ENCODE measurements at places on chromosomes 11 and 22.

DNA sequence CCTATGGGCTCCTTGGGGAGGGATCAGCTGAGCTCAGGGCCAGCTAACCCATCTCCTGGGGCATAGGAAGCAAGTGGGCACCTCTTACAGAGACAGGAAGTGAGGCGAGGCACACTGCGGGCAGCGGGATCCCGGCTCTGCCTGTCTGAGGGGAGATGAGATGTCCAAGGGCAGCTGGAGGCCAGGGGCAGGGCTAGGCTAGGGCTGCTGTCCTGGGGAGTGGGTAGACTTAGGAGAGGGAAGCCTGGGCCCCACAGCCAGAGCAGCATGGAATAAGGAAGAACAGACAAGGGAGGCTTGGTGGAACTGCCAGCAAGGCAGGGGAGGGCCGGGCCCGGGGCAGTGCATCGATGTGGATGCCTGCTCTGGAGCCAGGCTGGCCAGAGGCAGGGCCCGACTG, 76.3 kb downstream of the MORC2 start:
- DNase-seq, result no peak

- DNase-seq, result no peak
These were observed 7.6 kb downstream of the XBP1 start for GRCh38 chr22:28792491-28793383.

DNA sequence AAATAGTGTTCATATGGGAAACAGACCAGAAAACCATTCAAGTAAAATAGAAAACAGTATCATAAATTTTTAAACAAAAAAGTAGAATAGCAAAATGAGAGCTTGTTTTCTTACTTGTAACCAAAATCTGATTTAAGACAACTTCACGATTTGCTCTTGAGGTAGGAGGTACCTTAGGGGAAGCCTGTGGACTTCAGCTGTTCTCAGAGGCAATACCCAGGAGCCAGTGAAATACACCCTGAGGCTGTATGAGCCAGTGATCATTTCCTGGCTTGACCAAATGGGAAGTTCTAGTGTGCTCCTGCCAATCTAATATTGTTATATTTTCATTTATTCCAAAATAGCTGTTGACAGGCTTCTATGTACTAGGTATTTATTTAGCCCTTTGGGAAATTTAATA, 104.8 kb downstream of the ARHGAP42 start:
- DNase-seq, result no peak

DNA sequence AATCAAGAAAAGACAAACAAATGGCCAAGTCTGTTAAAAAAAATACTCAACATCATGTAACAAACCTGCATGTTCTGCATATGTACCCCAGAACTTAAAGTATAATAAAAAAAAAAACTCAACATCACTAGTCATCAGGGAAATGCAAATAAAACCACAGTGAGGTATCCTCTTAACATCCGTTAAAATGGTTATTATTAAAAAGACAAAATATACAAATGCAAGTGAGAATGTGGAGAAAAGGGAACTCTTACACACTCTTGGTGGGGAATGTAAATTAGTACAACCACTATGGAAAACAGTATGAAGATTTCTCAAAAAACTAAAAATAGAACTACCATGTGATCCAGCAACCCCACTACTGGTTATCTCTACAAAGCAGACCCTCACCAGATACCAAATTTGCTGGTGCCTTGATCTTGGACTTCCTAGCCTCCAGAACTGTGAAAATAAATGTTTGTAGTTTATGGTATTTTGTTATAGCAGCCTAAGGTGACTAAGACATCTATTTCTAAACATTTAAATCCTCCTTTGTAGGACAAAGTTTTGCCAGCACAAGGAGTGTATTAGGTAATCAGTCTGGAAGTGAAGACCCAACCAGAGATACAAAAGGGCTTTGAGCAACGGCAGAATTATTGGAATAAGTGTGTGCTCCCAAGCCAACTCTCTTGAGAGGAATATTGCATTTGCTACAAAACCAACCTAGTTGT, 32.4 kb upstream of the SCUBE2 start:
- DNase-seq, result no peak

DNA sequence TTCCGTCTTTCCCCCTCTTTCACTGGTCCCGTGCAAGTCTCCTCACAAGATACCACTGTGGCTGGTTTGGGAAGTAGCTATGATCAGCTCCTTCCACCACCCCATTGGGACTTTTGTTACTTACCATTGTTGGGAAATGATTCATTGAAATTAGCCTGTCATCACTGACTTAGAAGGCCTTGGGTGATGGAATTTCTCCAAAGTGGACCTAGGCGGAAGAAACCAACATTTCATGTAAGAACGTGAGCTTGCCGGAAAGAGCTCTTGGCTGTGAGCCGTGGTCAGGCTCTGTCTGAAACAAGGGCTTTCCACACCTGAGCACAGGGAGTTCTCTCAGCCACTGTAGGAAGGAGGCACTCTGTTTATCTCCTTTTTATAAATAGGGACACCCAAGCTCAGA, 23.5 kb upstream of the CRYBB3 start:
- no peak for DNase-seq

GRCh38 chr11:89220684-89221339, 43.1 kb downstream of the TYR start:
- no peak for DNase-seq

DNA sequence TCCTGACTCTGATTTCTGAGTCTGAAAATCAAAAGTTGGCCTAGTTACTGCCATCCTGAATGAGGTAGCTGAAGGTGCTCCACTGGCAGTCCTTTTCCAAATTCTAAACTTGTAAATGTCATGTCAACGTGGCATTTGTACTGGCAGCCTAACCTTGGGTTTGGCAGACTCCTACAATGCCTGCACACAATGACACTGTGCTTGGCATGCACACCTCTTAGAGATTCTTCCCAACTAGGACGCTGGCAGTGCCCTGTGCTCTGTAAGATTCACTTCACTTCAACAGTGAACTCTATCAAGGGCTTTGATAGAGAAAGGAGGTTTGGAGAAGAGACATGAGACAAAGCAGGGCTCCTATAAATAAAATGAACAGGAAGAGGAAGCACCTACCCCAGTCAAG, 21.9 kb upstream of the PPP2R1B start:
- DNase-seq, result no peak

DNA sequence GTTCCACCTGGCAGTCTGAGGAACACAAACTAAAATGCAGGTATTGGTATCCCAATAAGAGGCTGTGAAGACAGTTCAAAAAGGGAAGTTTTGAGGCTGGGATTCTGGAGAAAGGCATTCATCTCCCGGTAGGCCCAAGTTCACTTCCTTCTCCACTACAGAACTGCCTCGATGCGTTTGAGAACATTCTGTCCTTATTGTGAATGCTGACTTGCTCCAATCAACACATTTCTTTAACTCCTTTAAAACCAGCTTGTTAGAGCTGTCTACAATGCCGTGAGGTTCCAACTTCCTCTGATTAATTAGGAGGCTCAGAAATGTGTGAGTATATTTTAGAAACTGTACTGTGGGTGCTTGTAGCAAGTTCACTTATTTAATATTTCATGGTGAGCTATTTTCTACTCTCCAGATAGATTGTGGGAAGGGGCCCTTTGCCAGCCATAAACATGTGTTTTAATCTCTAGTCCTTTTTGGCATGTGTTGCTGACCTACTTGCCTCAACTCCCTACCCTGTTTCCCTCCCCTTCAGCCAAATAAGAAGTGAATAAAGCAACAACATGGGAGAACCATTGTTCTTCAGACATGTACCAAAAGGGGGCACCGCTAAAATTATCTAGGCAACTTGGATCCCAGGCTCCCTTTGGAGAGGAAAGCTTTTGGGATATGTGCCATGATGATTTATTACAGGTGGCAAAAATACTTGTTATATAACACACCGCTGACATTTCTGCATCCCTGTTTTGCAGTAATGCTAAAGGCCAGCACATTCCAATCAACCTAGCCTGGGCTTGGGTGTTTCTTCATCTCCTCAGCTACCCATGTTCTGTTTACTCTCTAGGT, 245.6 kb downstream of the BLID start:
- DNase-seq, result peak; percentile 33

GRCh38 chr11:117278347-117278746, 12.8 kb upstream of the BACE1-AS start:
- DNase-seq, result no peak

DNA sequence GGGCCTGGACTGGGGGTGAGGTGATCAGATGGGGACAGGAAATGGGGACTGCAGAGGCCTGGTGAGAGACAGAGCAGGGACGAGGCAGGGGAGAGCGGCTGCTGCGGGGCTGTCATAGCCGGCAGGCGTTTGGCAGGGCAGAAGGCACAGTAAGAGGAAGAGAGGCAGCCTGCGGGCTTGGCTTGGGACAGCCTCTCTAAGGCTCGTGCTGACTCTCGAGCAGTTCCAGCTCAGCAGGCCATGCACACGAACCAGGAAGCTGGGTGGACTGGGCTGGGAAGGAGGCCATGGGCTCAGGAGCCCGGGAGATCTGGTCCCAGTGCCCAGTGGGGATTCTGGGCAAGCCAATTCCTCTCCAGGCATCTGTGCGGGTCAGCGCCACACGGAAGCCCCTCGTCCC, 19.6 kb upstream of the EIF3D start:
- DNase-seq, result no peak

GRCh38 chr11:27356624-27357222, 6.3 kb downstream of the CCDC34 start:
- no peak for DNase-seq

Measured in skeletal muscle cell (primary cell).